ENCODE measurements at places on chromosomes 16 and 17.

- DNase-seq, result no peak
Measured at GRCh38 chr17:17757391-17757791, 76.1 kb downstream of the RAI1 start.

GRCh38 chr16:17160285-17160853 lies 310.4 kb downstream of the XYLT1 start:
- DNase-seq, result no peak

DNA sequence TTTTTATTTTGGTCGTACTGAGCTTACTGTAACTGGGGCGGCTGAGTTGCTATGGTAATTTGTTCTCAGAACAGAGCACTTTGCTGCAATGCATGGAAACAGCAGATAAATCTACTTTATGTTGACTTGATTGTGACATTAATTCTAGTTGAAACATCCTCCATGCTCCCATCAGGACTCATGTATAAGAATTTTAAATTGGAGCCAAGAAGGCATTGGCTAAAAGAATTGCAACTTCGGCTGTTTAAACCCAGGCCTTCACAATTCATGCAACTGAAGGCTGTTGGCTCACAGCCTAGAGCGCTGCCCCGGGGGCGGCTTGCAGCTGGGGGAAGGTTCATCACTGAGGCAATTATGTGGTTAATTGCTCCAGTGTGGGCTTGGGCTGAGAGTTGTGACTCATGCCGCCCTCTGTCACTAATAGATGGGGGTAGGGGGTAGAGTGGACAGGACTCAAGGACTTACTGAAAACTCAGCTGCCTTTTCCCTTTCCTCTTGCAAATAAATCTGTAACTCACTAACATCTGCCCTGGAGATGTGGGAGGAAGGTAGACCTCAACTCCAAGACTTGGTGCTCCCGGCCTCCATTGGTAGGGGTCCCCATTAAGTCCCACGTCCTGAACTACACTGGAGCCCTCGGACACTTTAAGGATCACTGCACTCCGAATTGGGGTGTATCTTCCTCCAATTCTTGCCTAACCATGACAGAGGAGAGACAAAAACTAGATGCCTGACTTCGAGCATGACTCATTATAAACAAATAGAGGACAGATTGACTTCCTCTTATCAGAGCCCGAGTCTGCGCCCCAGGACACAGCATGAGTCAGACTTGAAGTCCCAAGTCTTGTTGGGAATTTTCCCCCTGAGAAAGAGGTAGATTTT lies 37.5 kb downstream of the ERCC4 start:
- no peak for DNase-seq

DNA sequence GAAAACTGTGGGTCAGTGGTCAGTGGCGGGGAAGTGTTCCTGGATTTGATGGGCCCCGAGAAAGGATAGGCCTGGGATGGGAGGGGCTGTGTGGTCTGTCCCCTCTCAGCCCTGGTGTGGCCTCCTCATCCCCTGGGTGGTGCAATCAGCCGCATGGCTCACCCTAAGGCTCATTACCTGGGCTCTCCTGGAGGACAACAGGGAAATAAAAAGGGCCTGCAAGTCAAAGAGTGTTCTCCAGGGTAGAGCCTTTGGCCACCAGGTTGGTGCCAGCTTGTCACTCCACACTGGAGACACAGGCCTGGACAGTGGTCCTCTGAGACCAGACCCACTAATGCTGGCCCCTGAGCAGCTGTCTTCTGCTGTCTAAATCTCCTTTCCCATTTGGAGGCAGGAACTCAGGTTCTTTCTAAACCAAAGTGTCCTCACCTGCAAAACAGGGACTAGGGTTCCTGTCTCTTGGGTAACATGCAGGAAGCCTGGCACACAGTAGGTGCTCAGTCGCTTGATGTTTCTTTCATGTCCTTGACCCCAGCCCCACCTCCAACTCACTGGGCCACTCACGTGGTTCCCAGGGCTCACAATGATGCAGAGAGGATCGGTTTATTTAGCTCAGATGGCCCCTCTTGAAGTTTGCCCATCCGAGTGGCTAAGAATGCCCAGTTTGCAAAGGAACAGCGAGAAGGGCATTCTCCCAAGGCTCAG lies 2.4 kb downstream of the NDRG4 start:
- DNase-seq, result no peak

DNA sequence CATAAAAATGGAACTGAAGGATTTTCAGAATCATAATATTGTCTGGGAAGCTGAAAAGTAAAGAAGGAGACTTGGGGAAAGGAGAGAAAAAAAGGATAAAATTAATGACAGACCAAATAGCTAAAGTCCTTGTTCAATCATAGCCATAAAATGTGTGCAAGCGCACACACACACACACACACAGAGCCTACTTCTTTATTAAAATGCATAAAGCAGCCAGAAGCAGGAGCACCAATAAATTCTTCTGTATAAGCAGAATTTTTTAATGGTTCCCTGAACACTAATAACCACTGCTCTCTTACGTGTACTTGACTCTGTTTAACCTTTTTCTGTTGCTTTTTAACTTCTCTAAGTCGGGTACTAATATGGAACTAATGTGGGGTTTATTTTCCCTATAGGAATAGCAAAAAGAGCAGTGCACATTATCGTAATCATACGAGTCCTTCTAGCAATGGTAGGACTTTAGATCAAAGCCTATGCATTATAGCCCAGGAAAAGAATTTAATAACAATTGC lies 131.0 kb upstream of the PSMD7 start:
- DNase-seq, result no peak

GRCh38 chr16:68902003-68902968 lies 59.0 kb downstream of the TANGO6 start:
- no peak for DNase-seq

DNA sequence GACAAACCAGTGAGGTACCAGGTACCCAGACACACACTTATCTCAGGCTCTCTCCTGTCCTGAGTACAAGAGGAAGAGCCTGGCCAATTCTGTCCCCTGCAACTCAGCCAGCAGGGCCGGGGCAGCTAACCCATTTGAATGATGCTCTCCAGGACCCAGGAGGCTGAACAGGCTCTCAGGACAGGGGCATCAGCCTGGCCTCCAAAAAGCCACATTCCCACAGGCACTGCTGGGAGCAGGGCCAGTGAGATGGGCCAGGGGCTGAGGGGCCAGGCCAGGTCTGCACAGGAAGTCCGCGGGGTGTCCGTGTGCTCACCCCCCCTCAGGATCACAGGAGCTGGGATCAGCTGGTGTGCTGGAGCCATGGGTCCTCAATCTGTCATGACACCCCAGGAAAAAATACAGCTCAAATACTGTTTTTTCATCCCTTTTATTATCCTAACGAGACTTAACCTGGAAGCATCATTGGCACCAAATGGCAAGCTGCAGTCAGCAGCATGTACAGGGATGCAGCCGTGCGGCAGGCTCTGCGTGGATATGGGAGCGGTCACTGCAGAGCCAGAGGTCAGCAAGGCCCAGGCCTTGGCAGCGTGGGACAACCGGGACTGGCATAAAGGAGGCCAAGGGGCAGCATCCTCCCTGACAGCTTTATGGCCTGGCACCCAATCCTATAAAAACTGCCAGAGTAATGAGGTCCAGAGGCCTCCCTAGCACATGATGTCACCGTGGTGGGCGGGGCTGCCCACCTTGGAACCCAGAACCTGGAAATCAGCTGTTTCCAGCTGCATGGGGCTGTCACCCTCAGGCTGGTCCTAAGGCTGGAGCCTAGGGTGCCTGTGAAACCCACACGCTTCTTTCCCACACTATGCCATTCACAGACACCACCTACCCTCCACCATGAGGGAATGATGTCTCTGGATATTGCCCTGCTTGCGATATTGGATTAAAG lies 276.7 kb downstream of the C16orf95 start:
- no peak for DNase-seq

DNA sequence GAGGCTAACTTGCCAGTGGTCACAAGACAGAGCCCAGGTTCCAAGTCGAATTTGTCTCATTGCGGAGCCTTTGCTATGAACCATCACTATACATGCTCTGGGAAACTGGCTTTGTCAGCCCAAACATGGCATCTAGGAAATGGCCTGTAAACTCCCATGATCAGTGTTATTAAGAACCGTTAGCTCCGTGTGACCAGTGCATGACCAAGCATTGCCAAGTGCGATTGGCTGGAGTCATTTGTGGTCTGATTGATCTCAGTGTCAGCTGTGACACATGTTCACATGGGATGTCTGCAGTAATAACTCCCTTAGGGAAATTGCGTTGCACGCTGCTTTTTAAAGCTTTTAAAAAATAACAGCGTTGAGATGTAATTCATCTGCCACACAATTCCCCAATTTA lies 18.6 kb upstream of the CDH3 start:
- DNase-seq, result no peak

GRCh38 chr16:84604477-84605013 lies 13.3 kb downstream of the COTL1 start:
- no peak for DNase-seq

DNA sequence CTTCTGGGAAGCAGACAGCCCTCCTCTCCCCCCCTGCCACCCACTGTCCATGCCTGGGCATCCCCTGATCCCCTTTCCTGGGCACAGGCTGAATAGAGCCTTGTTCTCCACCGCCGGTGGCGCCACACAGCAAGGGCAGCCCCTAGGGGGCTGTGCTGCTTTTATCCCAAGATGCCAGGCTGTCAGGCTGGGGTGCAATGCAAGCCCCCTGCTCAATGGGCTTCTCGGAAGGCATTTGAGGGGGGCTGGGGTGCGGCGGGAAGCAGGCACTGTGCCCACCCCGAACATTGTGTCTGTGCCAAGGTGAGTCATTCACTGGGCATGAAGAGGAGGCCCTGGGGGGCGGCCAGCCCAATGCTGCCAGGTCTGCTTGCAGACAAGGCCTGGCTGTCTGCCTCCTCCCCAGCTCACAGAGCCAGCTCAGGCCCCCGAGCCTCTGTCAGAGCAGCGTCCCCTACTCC lies 1.5 kb upstream of the GFAP start:
- DNase-seq, result no peak

DNA sequence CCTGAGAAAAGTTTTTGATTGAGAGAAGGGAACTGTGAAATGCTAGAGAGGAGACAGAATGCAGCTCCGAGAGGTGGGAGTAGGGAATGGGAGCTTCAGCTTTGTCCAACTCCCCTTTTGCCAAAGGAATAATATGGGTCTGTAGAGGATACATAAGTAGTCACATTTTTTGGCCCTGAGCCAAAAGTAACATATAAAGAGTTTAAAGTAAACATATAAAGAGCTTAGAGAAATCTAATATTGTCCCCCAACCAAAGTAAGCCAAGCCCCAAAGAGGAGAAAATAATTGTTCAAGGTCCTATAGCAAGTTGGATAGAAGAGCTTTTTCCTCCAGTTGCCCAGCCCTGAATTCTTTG lies 215.1 kb downstream of the TMEM114 start:
- DNase-seq, result no peak

- no peak for DNase-seq
Measured at GRCh38 chr16:82700541-82701235, 73.9 kb downstream of the CDH13 start.
